Activated CD4-positive, CD25-positive, alpha-beta regulatory T cell treated with anti-CD3 and anti-CD28 coated beads, Interleukin-2, amount 50 U/mL, for 72 hours (primary cell): ENCODE measurements at places on chromosomes 6 and 20.

GRCh38 chr20:3646067-3646440 lies 17.1 kb downstream of the GFRA4 start:
- no peak for DNase-seq

DNA sequence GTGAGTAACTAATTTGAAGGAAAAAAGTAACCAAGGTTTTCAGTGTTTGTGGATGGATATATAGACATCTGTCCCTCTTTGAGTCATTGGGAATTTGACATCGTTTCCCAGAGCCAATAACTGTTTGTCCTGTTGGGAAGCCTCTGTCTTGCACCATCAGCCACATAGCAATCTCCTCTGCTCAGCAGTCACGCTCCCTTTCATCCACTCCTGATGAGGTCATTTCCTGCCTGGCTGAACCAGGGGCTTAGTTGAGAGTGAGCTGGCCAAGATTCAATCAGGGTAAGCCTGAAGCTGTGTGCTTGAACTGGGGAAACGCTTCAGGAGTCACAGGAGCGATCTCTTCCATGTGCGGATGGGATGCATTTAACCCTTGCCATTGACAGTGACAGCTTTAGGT lies 121.5 kb upstream of the FOXQ1 start:
- no peak for DNase-seq

- no peak for DNase-seq
Observed at GRCh38 chr6:120938876-120939472, 395.3 kb downstream of the TBC1D32 start.

DNA sequence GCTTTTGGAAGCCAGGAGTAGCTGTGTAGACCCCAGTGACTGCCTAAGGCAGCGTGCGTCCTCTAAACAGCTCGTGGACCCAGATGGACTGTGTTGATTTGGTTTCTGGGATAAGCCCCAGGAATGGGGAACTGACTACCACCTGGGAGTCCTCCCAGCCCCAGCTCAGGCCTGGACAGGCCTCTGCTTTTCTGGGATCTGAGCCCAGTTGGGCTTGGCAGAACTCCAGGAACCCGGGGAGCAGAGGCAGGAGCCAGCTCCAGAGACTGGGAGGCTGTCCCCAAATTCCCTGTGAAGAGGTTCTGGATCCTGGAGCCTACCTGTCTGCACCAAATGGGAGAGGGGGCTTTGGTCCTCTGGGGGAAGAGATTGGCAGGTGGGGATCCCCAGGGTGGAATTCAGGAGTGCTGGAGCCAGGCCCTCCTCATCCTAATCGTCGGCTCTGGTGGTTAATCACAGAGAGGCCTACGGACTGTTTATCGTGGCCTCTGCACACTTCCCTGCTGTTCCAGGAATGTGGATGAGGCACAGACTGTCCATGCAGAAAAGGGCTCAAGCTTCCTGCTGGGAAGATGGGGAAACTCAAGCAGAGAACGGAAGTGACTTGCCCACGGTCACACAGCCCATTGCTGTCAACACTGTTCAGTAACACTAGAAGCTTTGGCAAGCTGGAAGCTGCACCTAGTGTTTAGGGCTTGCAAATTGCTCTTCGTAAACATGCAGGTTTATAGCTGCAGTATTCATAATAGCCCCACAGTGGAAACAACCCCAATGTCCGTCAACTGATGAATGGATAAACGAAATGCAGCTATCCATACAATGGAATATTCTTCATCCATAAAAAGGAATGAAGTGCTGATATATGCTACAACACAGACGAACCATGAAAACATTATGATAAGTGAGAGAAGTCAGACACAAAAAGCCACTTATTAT lies 100.6 kb downstream of the KCNB1 start:
- DNase-seq, result no peak

- DNase-seq, result no peak
Observed at GRCh38 chr20:43843965-43844660, 70.5 kb upstream of the TOX2 start.

- DNase-seq, result no peak
Observed at GRCh38 chr6:143478479-143479062, 28.0 kb downstream of the PEX3 start.

GRCh38 chr6:121365536-121366521 lies 31.5 kb upstream of the TBC1D32 start:
- no peak for DNase-seq
